ENCODE measurements at places on chromosomes 4 and X.

- no peak for DNase-seq
These were observed 242.3 kb downstream of the RPA4 start for GRCh38 chrX:97126020-97126419.

GRCh38 chr4:3719836-3720235, 46.3 kb upstream of the ADRA2C start:
- no peak for DNase-seq

- DNase-seq = no peak
These were observed 223.7 kb downstream of the QDPR start for GRCh38 chr4:17288151-17288550.

- DNase-seq = no peak
These were observed 77.0 kb upstream of the STOX2 start for GRCh38 chr4:183828125-183828524.

GRCh38 chr4:7004331-7004730, 38.8 kb upstream of the TADA2B start:
- no peak for DNase-seq

- no peak for DNase-seq
These were observed 10.1 kb upstream of the SAP30 start for GRCh38 chr4:173360587-173361221.

Data from stimulated activated CD8-positive, alpha-beta memory T cell treated with anti-CD3 and anti-CD28 coated beads, Interleukin-4, amount 100 ng/mL, for 4 hours (primary cell).